ENCODE measurements at places on chromosomes 11 and 22. TPM values are rescaled to one million over a fixed set of nuclear protein-coding genes. Genes with fewer than 3 reads are reported as not detected.
A peak's percentile ranks its signal among the peaks of the same experiment; 100 is the strongest.

The SCGB1D2 gene
- not detected for total RNA-seq

DNA sequence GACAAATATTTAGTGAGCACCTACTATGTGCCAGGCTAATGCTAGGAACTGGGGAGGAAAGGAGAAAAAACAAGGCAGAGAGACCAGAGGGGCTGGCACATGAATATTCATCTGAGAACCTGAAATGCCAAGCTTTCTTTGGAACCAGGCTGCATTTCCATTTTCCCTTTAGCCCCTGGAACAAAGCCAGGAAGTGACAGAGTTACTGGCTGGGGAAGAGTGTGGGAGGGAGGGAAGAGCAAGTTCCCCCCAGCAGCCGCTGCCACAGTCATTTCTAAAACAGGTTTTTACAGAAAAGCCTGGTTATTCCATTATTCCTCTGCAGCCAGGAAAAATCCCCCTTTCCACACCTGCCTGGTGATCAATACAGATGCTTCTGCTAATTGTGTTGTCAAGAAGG lies 97.0 kb downstream of the SPON1 start:
- DNase-seq = no peak

DNA sequence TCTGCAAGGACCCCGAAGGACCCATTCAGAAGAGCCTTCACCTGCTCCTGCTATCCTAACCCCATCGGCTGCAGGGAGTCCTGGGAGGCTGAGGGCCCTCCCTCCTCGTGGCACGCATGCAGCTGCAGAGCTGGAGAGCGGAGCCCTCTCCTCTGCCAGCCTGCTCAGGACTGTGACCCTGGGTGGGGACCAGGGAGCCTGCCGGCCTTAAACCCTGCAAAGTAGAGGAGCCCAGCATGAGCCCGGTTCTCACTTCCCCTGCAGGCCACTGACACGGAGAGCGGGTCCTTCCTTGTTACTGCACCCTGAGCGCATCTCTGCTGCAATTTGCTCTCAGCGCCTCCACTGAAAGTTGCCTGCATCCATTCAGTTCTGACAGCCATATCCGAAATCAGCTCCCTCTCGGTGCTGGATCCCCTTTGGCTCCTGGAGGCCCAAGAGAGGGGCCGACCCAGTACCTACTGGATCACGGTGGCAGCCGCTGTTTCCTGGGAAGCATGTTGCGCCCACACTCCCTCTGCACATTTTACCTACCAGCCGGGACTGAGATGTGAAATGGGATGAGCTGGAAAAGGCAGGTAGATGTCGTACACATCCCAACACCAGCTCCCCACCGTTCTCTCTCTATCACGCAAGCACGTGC lies 312.1 kb downstream of the NTM start:
- DNase-seq = peak; percentile 64

GRCh38 chr11:117230999-117231841 lies 653 bp downstream of the PCSK7 start:
- DNase-seq = peak; percentile 89

- DNase-seq = no peak
Measured at GRCh38 chr11:96123301-96123700, 199.4 kb upstream of the MTMR2 start.
